ENCODE measurements at places on chromosomes 3 and 15. TPM values are rescaled to one million over a fixed set of nuclear protein-coding genes. Genes with fewer than 3 reads are reported as not detected.

GRCh38 chr15:57152666-57153539, 223.4 kb upstream of the CGNL1 start:
- DNase-seq: no peak
- no peaks in the 10 kb centered on the region for H3K36me3 ChIP-seq
- H3K27me3 ChIP-seq: no peaks in the 10 kb centered on the region
- H3K4me1 ChIP-seq: no peaks in the 10 kb centered on the region
- H3K27ac ChIP-seq: no peak overlapping the region
- H3K4me3 ChIP-seq: no peak overlapping the region

GRCh38 chr3:174955513-174956016, 96.4 kb downstream of the NAALADL2 start:
- H3K36me3 ChIP-seq: no peaks in the 10 kb centered on the region
- no peak overlapping the region for H3K27ac ChIP-seq
- no peak overlapping the region for H3K4me3 ChIP-seq
- no peak for DNase-seq
- no peaks in the 10 kb centered on the region for H3K27me3 ChIP-seq

GRCh38 chr3:13825311-13825579, 54.6 kb downstream of the WNT7A start:
- no peak overlapping the region for H3K27ac ChIP-seq
- no peaks in the 10 kb centered on the region for H3K27me3 ChIP-seq
- no peak overlapping the region for H3K4me3 ChIP-seq
- no peak for DNase-seq
- H3K4me1 ChIP-seq: no peaks in the 10 kb centered on the region

APOD gene
- 320 TPM for total RNA-seq

GHSR gene
- not detected for total RNA-seq

DNA sequence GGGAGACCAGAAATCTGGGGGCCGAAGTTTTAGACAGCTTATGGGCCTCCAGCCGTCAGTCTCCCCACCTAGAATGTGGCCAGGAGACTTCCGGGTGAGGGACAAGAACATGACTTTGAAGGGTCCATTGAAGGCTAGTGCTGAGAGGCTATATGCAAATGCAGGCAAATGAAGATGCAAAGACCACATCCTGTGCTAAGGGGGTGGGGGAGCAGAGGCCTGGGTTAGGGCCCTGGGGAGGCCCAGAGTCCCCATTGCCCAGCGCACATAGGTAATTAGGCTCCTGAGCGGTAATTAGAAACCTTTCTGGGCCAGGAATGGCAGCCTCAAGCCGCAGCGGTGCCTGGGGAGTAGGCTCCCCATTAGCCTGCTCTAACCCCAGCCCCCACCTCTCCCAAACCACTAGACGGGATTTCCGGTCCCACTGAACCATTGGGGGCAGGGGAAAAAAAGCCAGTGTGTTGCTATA, 6.8 kb downstream of the CSK start:
- H3K36me3 ChIP-seq: no peaks in the 10 kb centered on the region
- H3K27ac ChIP-seq: no peak overlapping the region
- no peak for DNase-seq
- no peaks in the 10 kb centered on the region for H3K27me3 ChIP-seq
- H3K4me3 ChIP-seq: no peak overlapping the region
- H3K4me1 ChIP-seq: peaks cover 31% of the 10 kb centered on the region

GOLGA6B gene
- not detected for total RNA-seq

DNA sequence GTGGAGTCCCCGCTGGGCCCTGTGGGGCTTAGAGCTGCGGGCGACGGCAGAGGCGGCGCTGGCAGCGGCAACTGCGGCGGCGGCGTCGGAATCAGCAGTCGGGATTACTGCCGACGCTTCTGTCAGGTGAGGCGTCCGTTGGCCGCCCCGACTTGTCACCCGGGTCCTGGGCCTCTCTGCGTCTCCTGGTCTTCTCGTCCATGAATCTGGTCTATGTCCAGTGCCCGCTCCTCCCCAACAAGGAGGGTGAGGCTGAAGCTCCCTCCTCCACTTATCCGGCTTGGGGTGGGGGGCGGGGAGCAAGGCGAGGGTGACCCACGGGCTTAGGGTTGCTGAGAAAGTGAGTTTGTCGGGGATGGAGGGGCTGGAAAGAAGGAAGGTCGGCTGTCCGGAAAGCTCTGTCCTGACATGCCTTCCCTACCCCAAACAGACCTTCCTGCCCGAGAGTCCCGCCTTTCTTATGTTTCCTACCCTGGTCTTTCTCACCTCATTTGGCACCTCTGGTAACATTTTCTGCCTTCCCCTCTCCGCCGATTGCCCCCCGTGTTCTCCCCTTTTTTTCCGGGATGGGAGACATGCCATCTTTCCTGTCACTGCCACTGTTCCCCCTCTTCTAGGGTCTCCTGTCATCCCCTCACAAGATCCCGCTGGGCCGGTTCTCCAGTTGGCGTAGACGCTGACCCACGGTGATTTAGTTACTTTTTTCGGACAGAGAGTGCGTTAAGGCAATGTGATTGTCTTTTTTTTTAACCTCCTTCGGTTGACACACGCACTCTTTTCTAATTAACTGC, 520 bp downstream of the ZNF654 start:
- peak overlapping the region; percentile 95 for H3K4me3 ChIP-seq
- no peak for DNase-seq
- peak overlapping the region; percentile 88 for H3K27ac ChIP-seq
- no peaks in the 10 kb centered on the region for H3K36me3 ChIP-seq
- H3K27me3 ChIP-seq: no peaks in the 10 kb centered on the region

IGDCC3 gene
- total RNA-seq: not detected

DNA sequence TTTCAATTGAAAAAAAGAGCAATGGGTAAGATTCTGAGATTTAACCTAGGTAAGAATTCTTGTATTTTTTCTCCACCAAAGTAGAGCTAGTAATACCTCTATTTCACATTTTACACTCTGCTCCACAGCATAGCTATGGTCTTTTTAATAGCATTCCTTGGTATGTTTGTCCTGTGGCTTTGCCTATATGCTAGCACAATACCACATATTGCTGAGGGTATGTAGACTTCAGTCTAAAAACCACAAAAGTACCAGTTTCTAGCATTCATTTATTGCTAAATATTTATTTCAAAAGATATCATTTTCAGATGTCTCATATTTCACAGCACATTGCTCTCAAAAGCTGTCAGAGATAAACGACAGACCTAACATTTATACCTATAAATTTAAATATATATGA, 18.2 kb upstream of the EOGT start:
- H3K4me3 ChIP-seq: no peak overlapping the region
- no peak overlapping the region for H3K27ac ChIP-seq
- no peaks in the 10 kb centered on the region for H3K36me3 ChIP-seq
- H3K4me1 ChIP-seq: no peaks in the 10 kb centered on the region
- DNase-seq: no peak

FBN1 gene
- 95.9 TPM for total RNA-seq
